ENCODE measurements at places on chromosomes 1 and 21.

DNA sequence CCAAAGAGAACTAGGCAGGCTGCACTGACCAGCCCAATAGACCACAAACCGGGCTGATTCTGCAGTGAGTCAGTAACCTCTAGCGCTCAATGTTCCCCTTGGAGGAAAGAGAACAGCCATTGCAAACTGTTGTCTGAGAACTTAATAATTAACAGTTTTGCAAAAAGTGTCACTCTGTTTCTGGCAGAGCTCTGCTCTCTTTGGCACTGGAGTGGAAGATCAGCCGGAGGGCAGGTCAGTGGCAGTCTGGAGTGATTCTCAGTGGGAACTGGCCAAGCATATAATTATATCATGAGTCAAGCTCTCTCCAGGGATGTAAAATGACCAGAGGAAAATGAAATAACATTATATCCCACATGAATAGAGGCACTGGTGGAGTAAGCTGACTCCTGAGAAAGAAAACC is 238.3 kb downstream of the HLX start:
- DNase-seq: no peak

DNA sequence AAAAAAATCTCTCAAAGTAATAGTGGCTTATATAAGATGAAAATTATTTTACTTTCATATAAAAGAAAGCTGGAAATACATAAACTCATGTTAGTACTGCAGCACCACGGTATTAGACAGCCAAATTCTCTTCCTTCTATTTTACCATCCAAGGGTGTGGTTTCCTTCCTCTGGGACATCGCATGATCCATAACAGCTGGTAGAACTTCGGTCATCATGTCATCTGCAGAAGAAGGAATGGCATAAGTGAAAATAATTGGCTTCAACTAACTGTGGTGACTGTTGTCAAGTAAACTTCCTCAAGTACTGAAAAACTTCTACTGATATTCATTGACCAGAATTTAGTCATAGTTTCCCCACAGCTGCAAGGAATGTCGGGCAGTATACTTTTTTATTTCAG is 28.3 kb upstream of the IFI44L start:
- no peak for DNase-seq

DNA sequence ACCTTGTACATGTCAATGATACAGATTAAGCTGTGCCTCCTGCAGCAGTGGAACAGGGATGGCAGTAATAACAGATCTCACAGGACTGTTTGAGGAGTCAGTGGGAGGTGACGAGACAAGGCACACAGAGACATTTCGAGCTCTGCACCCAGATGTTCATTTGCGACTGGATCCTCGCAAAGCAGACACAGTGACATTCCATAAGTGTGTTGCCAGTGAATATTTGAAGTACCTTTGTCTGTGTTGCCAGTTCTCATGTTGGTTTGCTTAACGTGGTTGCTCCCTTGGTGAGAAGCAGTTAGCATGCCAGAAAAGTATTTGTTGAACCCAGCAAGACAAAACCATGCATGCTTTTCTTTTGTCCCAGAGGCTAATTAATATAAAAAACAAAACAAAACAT is 67.0 kb downstream of the NID1 start:
- no peak for DNase-seq

- DNase-seq: no peak
Observed at GRCh38 chr1:114715952-114716303, 643 bp downstream of the NRAS start.

Measured in T follicular helper cell (primary cell).